ENCODE measurements at places on chromosomes 6 and 20.
A peak's percentile ranks its signal among the peaks of the same experiment; 100 is the strongest.

GRCh38 chr6:149242883-149243282 is 74.6 kb upstream of the TAB2 start:
- no peak for DNase-seq

DNA sequence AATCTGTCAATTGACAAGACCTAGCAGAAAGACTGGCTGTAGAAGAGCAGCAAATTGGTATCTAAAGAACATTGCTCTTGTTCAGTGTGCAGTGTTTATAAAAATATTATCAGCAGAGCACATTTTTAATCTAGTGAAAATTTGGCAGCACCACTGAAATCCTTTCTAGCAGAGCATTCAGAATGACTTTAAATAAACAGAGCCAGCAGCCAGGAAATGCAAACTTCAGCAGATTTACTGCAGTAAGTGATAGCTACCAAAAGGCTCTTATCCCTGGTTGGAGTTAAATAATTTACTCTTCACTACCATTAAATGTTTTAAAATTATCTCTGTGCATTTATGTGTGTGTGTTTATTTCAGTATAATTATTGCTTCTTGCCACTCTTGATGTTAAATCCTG is 590.9 kb upstream of the CITED2 start:
- peak; percentile 22 for DNase-seq

GRCh38 chr6:45314146-45314545 is 14.0 kb upstream of the RUNX2 start:
- DNase-seq = no peak

GRCh38 chr6:2222275-2222842 is 23.0 kb downstream of the GMDS start:
- no peak for DNase-seq

GRCh38 chr20:48621376-48622078 is 206.3 kb downstream of the PREX1 start:
- no peak for DNase-seq

GRCh38 chr6:121442576-121442975 is 7.1 kb downstream of the GJA1 start:
- no peak for DNase-seq

- no peak for DNase-seq
Measured at GRCh38 chr6:142002825-142003405, 129.8 kb upstream of the GJE1 start.

- DNase-seq = no peak
Measured at GRCh38 chr6:44044154-44044539, 83.1 kb downstream of the MRPL14 start.

DNA sequence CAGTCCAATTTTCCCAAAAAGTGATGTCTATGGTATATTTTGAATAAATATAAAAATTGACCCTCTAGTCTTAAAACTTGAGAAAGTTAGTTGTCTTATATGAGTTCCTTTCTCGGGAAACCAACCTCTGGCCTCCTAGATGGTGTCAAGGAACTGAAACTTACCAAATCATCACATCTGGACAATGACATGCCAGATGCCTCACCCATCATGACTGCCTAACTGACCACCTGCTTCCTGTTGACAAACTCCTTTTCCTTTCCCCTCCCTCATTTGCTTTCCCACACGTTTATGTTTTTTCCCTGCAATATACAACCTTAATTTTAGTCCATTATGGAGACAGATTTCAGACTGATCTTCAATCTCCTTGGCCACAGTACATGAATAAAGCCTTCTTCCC is 731.0 kb downstream of the EPHA7 start:
- DNase-seq = no peak

GRCh38 chr20:43191143-43191542 is 1.4 kb upstream of the PTPRT start:
- DNase-seq = no peak

DNA sequence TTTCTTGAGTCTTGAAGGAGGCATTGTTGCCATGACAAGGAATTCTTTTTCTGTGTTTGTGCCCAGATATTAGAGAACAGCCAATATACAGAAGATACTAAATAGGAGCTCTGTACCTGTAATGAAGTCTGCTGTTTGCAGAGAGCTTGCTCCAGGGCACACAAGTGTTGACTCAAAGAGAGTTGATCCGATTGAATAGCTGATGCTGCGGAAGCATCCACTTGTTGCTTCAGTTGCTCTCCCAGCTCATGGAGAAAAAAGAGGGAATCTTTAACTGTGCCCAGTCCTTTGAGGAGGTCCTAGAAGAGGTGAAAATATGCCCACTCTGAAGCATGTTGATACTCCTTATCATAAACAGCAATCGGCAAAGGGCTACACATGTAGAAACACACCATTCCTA is 411.4 kb downstream of the ESR1 start:
- peak; percentile 69 for DNase-seq

Data from DMS153 (cell line).